ENCODE measurements at places on chromosomes 5 and 9.

DNA sequence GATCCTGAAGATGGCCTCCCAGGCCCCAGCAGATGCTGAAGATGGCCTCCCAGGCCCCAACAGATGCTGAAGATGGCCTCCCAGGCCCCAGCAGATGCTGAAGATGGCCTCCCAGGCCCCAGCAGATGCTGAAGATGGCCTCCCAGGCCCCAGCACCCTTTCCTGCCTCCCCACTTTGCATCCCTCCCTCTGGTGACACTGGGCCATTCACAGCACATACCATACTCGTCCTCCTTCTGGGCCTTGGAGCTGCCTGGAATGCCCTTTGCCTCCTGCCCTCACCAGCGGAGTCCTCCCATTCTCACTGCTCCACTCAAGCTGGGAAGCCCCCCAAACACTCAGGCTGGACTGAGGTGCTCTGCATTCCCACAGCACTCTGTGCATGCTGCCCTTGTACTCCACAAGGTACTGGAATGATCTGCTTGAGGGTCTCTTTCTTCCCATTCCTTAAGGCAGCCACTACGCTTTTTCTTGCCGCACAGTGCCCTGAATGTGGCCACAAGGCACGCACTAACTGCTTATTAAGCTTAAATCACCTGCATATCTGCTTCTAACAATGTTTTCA, 550.0 kb downstream of the BNC2 start:
- H3K4me1 ChIP-seq: no peaks in the 10 kb centered on the region
- H3K27me3 ChIP-seq: no peaks in the 10 kb centered on the region

- no peaks in the 10 kb centered on the region for H3K27me3 ChIP-seq
- H3K27ac ChIP-seq: no peak overlapping the region
- no peaks in the 10 kb centered on the region for H3K4me1 ChIP-seq
- no peak overlapping the region for H3K4me3 ChIP-seq
- peaks cover 49% of the 10 kb centered on the region for H3K36me3 ChIP-seq
- DNase-seq: no peak
Measured at GRCh38 chr9:121140162-121140561, 61.5 kb downstream of the RAB14 start.

DNA sequence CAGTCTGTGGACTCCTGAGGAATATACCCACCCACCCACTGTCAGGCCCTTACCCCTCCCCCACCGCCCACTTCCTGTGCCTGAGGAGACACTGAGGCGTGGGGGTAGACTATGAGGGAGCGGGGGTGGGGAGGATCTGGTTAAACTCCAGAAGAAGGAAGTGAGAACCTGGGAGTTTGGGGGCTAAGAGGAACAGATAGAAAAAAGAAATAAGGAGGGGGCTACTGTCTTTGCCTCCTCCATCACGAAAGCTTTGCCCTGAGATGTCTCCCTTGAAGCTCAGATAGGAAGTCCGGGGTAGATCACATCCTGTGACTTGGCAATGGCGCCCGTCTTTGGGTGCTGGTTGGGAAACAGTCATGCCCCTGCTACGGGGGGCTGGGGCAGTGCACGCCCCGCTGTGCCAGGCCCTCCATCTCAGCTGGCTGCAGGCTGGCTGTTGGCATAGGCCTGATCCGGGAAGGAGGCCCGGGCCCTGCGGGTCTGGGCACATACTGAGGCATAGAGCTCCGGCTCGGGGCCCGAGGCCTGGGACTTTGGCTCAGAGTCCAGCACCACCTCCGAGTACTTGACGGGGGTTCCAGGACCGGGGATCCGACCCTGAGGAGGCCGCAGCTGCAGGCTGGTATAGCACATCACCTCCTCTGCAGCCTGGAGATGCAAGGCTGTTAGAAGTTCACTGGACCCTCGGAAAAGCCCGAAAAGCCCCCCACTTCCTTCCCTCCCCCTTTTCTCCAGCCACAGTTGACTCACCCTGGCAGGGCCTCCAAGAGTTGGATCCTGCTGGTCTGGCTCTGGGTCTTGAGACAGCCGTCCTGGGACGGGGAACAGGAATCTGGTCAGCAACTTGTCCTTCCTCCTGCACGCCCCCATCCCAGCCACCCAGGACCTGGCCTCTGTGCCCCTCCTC, 1.0 kb downstream of the SIT1 start:
- no peaks in the 10 kb centered on the region for H3K36me3 ChIP-seq
- DNase-seq: no peak

GRCh38 chr5:55497712-55498111, 37.1 kb downstream of the PLPP1 start:
- no peaks in the 10 kb centered on the region for H3K36me3 ChIP-seq
- H3K4me3 ChIP-seq: peak overlapping the region; percentile 32
- H3K27ac ChIP-seq: no peak overlapping the region
- DNase-seq: peak; percentile 67
- no peaks in the 10 kb centered on the region for H3K27me3 ChIP-seq
- peaks cover 23% of the 10 kb centered on the region for H3K4me1 ChIP-seq

- H3K4me1 ChIP-seq: no peaks in the 10 kb centered on the region
- no peak for DNase-seq
- no peak overlapping the region for H3K4me3 ChIP-seq
- no peaks in the 10 kb centered on the region for H3K27me3 ChIP-seq
- H3K36me3 ChIP-seq: no peaks in the 10 kb centered on the region
Measured at GRCh38 chr5:124079062-124079461, 567.1 kb downstream of the CSNK1G3 start.

GRCh38 chr9:109969011-109969410, 189.0 kb downstream of the PALM2AKAP2 start:
- no peak overlapping the region for H3K27ac ChIP-seq
- no peaks in the 10 kb centered on the region for H3K36me3 ChIP-seq
- DNase-seq: peak; percentile 74
- no peaks in the 10 kb centered on the region for H3K4me1 ChIP-seq
- H3K4me3 ChIP-seq: no peak overlapping the region

DNA sequence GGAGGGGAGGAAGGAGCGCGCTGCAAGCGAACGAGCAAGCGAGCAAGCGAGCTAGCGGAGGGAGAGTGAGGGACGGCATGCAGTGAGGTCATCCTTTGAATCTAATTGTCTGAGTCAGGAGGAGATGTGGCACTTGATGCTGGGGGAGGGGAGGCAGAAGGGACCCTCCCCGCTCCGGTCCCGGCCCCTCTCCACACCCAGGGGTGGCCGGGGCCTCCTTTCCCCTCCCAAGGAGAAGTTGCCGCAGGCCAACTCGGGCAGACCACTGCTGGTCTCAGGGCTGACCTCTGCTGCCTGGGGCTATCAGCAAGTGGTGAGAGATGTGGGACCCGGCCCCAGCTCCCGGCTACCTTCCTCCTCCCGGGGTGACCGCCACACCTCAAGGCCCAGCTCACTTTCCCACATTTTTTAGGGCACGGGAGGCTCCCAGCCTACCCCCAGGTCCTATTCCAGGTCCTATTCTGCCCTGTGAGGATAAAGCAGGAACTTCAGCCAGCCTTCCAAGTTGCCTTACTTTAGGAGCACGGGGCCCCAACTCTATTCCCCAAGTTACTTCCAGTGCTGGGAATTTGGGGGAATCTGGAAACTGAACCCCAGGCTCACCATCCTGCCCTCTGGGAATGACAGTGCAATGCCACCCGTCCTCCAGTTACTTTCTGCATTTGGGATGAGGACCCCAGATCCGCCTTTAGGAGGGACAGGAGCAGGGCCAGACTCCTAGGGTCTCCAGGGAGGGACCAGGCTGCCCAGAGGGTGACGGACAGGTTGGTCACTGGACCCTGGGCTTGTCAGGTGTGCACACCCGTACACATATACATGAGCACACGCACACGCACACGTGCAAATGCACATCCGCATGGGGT, 11.1 kb downstream of the CNTFR start:
- peaks cover 52% of the 10 kb centered on the region for H3K27me3 ChIP-seq
- H3K27ac ChIP-seq: peak overlapping the region; percentile 99
- peak; percentile 86 for DNase-seq
- H3K36me3 ChIP-seq: no peaks in the 10 kb centered on the region
- peaks cover 8% of the 10 kb centered on the region for H3K4me1 ChIP-seq

DNA sequence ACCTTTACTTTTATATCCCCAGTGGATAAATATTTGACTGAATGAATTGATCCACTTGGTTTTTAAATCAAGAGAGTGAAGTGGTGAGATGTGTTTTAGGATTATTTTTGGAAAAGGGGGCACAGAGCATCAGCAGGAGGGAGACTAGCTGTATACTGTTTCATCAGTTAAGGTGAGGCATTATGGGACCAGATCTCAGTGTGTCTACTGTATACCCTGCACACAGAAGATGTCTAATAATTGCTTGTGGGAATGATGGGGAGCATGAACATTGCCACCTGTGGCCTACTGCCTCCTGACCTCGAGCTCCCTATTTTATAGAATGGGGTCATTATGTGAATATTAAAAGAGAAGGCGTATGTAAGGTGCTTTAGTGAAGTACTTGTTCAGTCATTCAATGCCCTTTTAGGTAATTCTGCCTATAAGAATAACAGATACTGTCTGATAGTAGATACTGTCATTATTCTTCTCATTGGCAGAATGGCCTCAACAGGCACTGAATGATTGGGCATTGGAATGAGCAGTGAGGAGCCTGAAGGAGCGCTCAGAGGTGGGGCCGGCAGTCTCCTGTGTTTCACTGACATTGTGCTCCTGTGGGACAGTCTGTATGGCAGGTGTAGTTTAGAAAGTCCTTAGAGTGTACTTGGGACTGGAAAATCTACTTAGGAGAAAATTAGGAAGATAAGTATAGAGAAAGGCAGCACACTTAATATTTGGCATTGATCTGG, 47.4 kb upstream of the FAM120AOS start:
- no peaks in the 10 kb centered on the region for H3K27me3 ChIP-seq
- no peak for DNase-seq
- H3K4me1 ChIP-seq: no peaks in the 10 kb centered on the region
- no peak overlapping the region for H3K4me3 ChIP-seq
- no peak overlapping the region for H3K27ac ChIP-seq

DNA sequence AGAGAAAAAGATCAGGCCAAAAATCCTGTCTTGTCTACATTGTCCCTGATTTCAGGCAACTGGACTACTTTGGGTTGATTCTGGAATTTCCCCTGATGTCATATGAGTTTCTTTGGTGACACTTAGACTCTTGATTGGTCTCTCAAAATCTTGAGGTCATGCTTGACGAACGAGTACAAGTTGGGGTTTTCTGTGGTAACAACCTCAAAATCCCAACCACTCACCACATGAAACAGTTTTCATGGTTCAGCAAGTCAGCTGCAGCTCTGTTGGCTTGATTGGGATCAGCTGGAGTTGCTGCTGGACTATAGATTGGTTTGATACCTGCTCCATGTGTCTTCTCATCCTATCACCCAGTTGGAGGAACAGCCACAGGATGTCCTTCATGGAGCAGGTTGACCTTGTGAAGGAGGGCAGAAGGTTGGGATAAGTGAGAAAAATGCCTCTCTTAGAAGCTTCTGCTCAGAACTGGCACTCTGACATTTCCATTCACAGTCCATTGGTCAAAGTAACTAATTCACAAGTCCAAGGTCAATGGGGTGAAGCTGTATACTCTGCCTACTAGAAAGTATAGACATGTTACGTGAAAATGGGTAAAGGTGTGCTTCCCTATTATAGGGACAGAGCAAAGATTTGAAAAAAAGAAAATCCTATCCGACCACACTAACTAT, 284.5 kb downstream of the SH3GL2 start:
- H3K4me1 ChIP-seq: peaks cover 6% of the 10 kb centered on the region
- no peaks in the 10 kb centered on the region for H3K36me3 ChIP-seq
- DNase-seq: no peak
- peak overlapping the region; percentile 23 for H3K4me3 ChIP-seq

GRCh38 chr5:80284720-80285119, 28.9 kb upstream of the SERINC5 start:
- H3K4me1 ChIP-seq: no peaks in the 10 kb centered on the region
- no peak for DNase-seq
- no peak overlapping the region for H3K27ac ChIP-seq
- H3K27me3 ChIP-seq: no peaks in the 10 kb centered on the region
- no peaks in the 10 kb centered on the region for H3K36me3 ChIP-seq
- H3K4me3 ChIP-seq: no peak overlapping the region

- peak overlapping the region; percentile 14 for H3K4me3 ChIP-seq
- DNase-seq: no peak
- no peaks in the 10 kb centered on the region for H3K36me3 ChIP-seq
Measured at GRCh38 chr9:91572811-91573210, 149.2 kb upstream of the NFIL3 start.

DNA sequence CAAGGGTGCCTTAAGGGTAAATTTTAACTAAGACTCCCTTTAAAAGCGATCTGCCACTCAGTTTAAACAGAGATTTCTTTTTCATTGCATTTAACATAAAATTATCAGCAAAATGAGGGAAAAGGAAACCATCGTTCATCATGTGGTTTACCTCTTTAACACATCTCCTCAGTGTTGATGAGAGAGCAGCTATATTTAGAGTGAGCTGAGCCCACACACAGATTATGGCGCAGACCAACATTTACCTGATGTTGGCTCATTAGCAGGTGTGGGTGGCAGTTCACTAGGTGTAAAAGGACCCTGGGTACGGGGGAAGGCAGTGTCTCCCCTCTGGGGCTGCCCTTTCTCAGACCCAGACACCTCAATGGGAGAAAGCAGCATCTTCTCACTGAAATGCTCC, 149.8 kb downstream of the ENTREP1 start:
- H3K4me1 ChIP-seq: no peaks in the 10 kb centered on the region
- no peak overlapping the region for H3K4me3 ChIP-seq
- no peak for DNase-seq
- no peak overlapping the region for H3K27ac ChIP-seq

- H3K27ac ChIP-seq: no peak overlapping the region
- no peak for DNase-seq
- peaks cover 45% of the 10 kb centered on the region for H3K36me3 ChIP-seq
- no peak overlapping the region for H3K4me3 ChIP-seq
- H3K27me3 ChIP-seq: no peaks in the 10 kb centered on the region
Measured at GRCh38 chr5:10376544-10376943, 23.0 kb downstream of the MARCHF6 start.

DNA sequence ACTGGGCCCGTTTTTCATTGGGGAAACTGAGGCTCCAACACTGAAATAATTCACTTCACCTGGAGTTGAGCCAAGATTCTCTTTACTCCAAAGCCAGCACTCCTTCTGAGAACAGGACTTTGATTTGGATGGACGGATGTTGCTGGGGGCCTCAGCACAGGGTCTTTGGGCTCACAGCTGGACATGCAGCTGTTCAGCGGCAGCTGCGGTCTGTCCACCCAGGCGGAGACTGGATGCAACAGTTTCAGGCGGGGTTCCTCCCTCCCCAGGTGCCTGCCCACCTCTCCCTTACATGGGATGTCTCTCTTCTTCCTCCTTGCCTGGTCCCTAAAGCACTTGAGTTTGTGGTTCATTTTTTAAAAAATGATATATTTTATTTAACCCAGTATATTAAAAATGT, 219.0 kb upstream of the IRX4 start:
- H3K27ac ChIP-seq: no peak overlapping the region
- H3K36me3 ChIP-seq: no peaks in the 10 kb centered on the region
- H3K27me3 ChIP-seq: no peaks in the 10 kb centered on the region
- H3K4me3 ChIP-seq: no peak overlapping the region

GRCh38 chr5:128966846-128967245, 1.6 kb downstream of the SLC27A6 start:
- peaks cover 29% of the 10 kb centered on the region for H3K27me3 ChIP-seq
- H3K36me3 ChIP-seq: no peaks in the 10 kb centered on the region
- H3K27ac ChIP-seq: no peak overlapping the region
- H3K4me3 ChIP-seq: no peak overlapping the region

- H3K27ac ChIP-seq: no peak overlapping the region
- no peaks in the 10 kb centered on the region for H3K27me3 ChIP-seq
- H3K4me3 ChIP-seq: no peak overlapping the region
- H3K4me1 ChIP-seq: no peaks in the 10 kb centered on the region
Measured at GRCh38 chr5:72692651-72693442, 123.6 kb upstream of the TNPO1 start.

Data from endodermal cell (in vitro differentiated cells).